A375 (cell line): ENCODE measurements at places on chromosomes 7 and 10. TPM values are rescaled to one million over a fixed set of nuclear protein-coding genes. Genes with fewer than 3 reads are reported as not detected.

The VAX1 gene
- total RNA-seq, result 0.41 and 0.61 TPM in 2 replicates

The LRRD1 gene
- 0.15 and 0.48 TPM in 2 replicates for total RNA-seq

The RNLS gene
- total RNA-seq, result not detected in 2 replicates

The APBB1IP gene
- not detected in 2 replicates for total RNA-seq

The TMEM270 gene
- 0.93 TPM in 1 of 2 replicates, not detected in the other for total RNA-seq

The CRPPA gene
- 0.64 and 1.5 TPM in 2 replicates for total RNA-seq

The HOXA5 gene
- total RNA-seq, result 13.1 and 25.2 TPM in 2 replicates

The UNC5B gene
- 1.2 TPM in 2 replicates for total RNA-seq

The PNLIPRP3 gene
- total RNA-seq, result 0.03 TPM in 1 of 2 replicates, not detected in the other

The DRGX gene
- total RNA-seq, result not detected in 2 replicates

The CRHR2 gene
- not detected in 2 replicates for total RNA-seq

The AHR gene
- total RNA-seq, result 92.5 and 96.8 TPM in 2 replicates

The LRRC61 gene
- not detected in 2 replicates for total RNA-seq

The ZNF680 gene
- total RNA-seq, result 7.8 and 8.2 TPM in 2 replicates

The MLXIPL gene
- 0.05 and 0.26 TPM in 2 replicates for total RNA-seq

The SFTPD gene
- not detected in 2 replicates for total RNA-seq

The TMEM140 gene
- 1.8 and 2.9 TPM in 2 replicates for total RNA-seq

The ANTXRL gene
- not detected in 2 replicates for total RNA-seq

The CELF2 gene
- total RNA-seq, result 1.8 and 2.2 TPM in 2 replicates

The GALNT11 gene
- 22.4 and 30.5 TPM in 2 replicates for total RNA-seq

The MACC1 gene
- total RNA-seq, result 0.08 and 0.19 TPM in 2 replicates

The ENO4 gene
- 0.16 and 0.45 TPM in 2 replicates for total RNA-seq

The NYAP1 gene
- 0.08 and 0.42 TPM in 2 replicates for total RNA-seq

The NME8 gene
- total RNA-seq, result not detected in 2 replicates

The ERVW-1 gene
- total RNA-seq, result not detected in 2 replicates

The GNAT3 gene
- total RNA-seq, result not detected in 2 replicates

The HDAC9 gene
- total RNA-seq, result 11.6 and 12.9 TPM in 2 replicates

The COL13A1 gene
- 59.4 and 61.0 TPM in 2 replicates for total RNA-seq

The GSDME gene
- 20.0 and 22.8 TPM in 2 replicates for total RNA-seq

The ADIRF gene
- total RNA-seq, result 0.56 and 0.64 TPM in 2 replicates

The ORC5 gene
- total RNA-seq, result 42.1 and 57.6 TPM in 2 replicates
